Activated CD8-positive, alpha-beta memory T cell treated with anti-CD3 and anti-CD28 coated beads for 1 hour (primary cell): ENCODE measurements at places on chromosomes 12 and 14.

GRCh38 chr12:122333142-122334087, 67.1 kb upstream of the VPS33A start:
- no peak for DNase-seq

- DNase-seq = no peak
These were observed 36.1 kb upstream of the NEDD1 start for GRCh38 chr12:96870946-96871345.

DNA sequence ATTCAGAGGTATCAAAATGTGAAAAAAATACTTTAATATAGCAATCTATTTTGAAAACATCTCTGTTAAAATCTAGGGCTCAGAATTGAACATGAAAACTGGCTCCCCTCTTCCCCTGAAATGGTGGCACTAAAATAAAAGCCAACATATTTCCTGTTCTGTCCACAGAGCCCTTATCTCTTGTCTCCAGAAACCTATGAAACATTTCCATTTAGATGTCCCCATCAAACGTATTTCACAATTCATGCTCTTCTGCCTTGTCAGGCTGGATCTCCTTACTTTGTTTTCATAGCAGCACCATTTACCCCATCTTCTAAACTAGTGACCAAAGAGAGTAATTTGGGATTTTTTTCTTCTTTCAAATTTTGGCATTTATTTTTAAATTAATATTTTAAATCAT, 42.4 kb downstream of the PDE3A start:
- DNase-seq = no peak

DNA sequence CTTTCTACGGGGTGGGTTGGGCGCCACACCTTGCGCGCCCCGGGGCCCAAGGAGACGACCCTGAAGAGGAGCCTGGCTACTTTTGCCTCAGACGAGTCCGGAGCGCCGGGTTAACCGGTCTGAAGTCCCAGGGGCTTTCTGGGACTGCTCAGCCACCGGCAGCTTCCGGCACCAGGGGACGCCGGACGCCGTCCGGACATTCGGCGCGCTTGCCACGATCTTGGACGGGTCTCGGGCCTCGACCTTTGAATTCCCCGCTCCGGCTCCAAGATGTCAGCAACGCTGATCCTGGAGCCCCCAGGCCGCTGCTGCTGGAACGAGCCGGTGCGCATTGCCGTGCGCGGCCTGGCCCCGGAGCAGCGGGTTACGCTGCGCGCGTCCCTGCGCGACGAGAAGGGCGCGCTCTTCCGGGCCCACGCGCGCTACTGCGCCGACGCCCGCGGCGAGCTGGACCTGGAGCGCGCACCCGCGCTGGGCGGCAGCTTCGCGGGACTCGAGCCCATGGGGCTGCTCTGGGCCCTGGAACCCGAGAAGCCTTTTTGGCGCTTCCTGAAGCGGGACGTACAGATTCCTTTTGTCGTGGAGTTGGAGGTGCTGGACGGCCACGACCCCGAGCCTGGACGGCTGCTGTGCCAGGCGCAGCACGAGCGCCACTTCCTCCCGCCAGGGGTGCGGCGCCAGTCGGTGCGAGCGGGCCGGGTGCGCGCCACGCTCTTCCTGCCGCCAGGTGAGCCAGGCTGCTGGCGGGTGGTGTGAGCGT, at the start of gene ACOT4:
Gene ACOT4 (plus strand): TSS at position 184 of the 760 bp plus-strand sequence. CDS start 87 bp downstream, at position 271.
- DNase-seq = no peak

GRCh38 chr14:24260026-24260779, 2.8 kb downstream of the TGM1 start:
- DNase-seq = no peak

- DNase-seq = no peak
These were observed 222.0 kb upstream of the LRIG3 start for GRCh38 chr12:59142183-59142790.

DNA sequence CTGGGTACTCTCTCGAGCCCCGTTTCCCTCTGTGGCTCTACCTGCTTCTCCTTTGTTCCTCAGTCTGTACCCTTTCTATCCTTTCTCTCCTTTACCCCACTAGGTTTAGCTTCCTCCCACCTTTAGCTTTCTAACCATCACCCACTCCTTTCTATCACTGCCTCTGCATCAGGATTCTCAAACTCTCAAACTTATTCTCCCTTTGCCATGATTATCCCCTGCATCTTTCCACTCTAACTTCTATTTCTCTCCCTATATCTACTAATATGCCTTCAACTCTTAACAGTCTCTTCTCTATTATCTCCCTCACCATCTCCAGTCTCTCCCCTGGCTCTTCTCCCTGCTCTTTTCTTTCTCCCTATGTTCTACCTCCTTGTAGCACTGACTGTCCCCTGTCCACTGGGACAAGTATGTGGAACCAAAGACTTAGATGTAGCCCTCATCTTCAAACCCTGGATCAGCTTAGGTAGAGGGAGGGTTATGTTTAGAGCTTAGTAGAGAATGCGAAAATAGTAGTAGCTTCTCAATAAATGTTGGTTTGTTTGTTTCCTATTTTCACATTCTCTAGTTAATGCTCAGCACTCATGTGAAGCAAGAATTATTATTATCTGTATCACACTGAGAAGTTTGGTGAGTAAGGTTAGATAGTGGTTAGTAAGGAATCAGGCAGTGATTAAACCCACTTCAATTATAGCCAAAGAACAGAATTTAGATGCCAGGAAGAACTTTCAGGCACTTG, 3.4 kb downstream of the GDF11 start:
- DNase-seq = no peak

DNA sequence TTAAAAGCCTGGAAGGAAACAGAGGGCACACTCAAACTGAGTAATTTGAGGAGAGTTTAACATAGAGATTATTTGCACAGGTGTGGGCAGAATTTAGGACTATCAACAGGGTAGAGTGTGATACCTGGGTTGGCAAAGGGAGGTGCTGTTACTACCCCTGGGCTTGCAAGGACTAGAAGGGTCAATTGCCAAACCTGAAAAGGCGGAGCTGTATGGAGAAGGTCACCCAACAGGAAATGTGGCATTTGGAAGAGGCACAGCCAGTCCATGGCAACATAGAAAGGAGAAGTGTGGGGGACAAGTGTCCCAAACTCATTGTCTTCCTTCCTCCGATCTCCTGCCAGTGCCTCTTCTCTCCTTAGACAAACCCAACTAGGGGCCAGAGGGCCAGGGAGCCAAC, 21.6 kb upstream of the MED13L start:
- no peak for DNase-seq

DNA sequence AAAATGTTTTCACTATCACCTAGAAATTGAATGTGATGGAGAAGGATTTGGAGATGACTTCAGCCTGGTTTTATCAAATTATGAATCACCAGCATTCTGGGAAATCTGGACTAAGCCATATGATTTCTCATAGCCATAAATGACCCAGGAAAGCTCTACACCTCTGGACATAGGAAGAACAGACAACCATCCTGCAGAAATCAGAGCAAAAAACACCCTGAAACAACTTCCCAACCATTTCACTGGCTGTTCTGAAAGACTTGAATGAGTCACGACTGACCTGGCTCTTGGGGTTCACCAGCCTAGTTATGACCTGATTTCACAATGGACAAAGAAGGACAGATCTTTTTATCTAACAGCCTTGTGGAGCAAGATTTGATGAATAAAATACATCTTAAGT, 123.8 kb downstream of the KCNH5 start:
- DNase-seq = no peak

GRCh38 chr12:93853698-93854478, 176.7 kb downstream of the CRADD start:
- no peak for DNase-seq

DNA sequence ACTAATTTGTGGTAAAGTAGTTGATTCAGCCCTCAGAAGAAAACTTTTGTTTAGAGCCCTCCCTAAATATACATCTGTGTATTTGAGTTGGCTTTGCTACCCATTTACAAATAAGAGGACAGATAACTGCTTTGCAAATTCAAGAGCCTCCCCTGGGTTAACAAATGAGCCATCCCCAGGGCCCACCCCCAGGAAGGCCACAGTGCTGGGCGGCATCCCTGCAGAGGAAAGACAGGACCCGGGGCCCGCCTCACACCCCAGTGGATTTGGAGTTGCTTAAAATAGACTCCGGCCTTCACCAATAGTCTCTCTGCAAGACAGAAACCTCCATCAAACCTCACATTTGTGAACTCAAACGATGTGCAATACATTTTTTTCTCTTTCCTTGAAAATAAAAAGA, 2.7 kb downstream of the FZD10 start:
- no peak for DNase-seq

DNA sequence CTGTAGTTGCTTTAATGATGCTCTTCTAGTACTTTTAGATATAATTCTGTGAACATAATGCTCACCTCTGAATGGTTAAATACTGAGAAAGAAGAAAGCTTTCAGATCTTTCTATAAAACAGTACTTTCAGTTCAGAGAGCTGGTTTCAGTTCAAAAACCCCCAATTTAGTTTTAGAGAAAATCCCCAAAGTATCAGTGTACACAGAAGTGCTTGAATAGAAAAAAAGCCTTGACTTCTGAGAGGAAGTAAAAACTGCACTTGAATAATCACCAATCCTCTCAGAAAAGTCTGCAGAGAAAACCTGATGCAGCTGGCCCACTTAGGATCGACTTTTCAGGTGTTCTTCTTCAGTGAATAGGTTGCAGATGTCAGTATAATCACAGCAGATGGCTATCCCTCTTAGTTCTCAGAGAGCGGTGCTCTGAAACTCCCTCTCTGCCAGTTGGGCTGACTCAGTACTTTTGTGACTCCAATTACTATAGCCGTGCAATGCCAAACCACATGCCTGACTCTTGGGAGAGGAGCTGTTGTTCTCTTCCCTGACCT, 616.3 kb downstream of the LRFN5 start:
- no peak for DNase-seq

DNA sequence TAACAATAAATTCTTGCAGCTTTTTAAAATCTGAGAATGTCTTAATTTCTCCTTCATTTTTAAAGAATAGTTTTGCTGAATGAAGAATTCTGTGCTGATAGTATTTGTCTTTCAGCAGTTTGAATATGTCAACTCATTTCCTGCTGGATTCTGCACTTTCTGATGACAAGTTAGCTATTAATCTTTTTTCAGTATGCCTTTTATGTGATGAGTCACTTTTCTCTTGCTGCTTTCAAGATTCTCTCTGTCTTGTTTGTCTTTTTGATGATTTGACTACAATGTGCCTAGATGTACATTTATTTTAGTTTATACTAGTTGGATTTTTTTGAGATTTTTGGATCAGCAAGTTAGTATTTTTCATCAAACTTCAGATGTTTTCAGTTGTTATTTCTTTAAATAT, 87.9 kb upstream of the AVPR1A start:
- DNase-seq = no peak

DNA sequence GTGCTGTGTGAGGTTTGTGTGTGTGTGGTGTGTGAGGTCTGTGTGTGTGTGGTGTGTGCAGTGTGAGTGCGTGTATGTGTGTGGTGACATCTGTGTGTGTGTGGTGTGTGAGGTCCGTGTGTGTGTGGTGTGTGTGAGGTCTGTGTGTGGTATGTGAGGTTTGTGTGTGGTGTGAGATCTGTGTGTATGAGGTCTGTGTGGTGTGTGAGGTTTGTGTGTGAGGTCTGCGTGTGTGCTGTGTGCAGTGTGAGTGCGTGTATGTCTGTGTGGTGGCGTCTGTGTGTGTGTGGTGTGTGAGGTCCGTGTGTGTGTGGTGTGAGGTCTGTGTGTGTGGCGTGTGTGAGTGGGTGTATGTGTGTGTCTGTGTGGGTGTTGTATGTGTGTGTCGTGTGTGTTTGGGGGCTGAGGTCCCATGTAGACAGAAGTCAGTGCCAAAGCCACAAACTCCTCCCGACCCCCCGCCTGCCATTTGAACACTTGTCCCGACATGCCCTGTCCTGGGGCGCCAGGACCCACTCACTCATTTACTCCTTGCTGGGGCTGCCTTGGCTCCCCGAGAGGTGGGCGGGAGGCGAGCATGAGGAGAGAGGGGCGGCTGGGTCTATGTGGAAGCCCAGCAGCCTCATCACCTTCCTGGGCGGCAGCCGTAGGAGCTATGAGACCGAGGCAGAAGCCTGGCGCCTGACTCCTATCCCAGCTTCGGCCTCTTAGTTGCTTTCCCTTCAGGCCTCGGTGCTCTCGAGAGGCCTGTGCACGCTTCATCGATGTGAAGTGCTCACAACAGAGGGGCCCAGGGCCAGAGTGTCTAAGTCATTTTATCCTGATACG, 20.5 kb downstream of the RILPL1 start:
- no peak for DNase-seq

DNA sequence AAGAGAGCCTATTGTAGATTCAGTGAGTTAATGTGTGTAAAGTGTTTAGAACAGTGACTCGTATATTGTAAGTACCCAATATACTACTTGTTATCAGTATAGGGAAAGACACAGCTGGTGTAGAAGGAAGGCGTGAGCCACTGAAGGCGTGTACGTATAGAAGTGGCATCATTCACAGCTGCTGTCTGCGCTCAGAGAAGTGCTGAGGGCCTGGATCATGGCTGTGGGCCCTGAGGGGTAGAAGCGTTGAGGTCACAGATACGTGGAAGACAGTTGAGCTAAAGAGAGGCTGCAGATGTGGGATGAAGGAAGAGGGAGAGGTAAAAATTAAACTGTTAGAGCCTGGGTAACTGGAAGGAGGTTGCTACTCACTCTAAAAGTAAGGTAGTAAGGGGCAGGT, 5.9 kb downstream of the C12orf75 start:
- no peak for DNase-seq

DNA sequence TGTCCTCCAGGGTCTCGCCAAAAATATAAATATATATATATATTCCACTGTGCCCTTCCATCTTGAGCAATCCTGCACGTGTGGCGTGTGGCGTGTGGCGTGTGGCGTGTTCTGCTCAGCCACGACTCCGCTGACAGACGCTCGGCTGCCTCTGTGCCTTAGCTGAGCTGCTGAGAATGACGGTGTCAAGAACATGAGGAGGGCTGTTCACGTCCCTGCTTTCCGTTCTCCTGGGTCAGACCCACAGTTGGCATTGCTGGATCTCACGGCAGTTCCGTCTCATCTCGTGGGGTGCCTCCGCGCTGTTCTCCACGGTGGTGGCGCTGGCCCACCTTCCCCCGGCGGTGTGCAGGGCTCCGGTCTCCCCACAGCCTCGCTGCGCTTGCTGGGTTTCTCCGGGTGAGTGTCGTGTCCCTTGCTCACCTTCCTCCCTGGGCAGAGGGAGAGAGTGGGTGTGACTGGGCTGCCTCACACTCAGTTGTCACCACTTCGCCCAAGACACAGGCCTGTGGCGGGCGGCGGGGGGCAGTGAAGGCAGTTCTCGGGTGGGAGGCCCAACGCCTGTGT, 9.4 kb downstream of the GPR132 start:
- no peak for DNase-seq

DNA sequence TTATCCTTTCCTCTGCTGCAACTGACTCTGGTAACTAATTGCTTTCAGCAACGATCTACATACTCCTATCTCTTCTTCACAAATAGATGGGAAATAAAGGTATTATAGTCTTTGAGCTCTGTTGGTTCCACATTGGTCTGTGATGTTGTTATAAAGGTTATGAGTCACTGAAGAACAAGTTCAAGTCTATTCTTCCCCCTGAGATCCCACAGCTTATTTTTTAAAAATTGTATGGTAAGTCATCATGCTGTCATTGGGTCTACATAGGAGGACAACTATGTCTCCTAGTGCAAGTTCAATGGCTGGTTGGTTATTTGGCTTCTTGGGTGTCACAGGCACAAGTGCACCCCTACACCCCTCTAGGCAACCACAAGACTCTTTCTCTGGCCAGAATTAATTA, 49.6 kb upstream of the PTCSC3 start:
- DNase-seq = no peak

GRCh38 chr14:52146504-52146903, 77.6 kb upstream of the NID2 start:
- no peak for DNase-seq

GRCh38 chr12:71752891-71753290, 1.8 kb upstream of the RAB21 start:
- DNase-seq = no peak

- no peak for DNase-seq
These were observed 144.5 kb upstream of the DCN start for GRCh38 chr12:91327131-91327530.
